Gastrocnemius medialis (tissue), 4 donors: ENCODE measurements at places on chromosomes 1 and 21. TPM values are rescaled to one million over a fixed set of nuclear protein-coding genes. Genes with fewer than 3 reads are reported as not detected.

The AMY1B gene
- not detected for total RNA-seq

The TGFB2 gene
- total RNA-seq, result 0.92 TPM

The BRDT gene
- total RNA-seq, result not detected

The WDR64 gene
- not detected for total RNA-seq

The ACOT11 gene
- 0.90 TPM for total RNA-seq

The RRP1 gene
- total RNA-seq, result 32.0 TPM

The PACC1 gene
- 1.4 TPM for total RNA-seq

The CLCA4 gene
- total RNA-seq, result not detected

The OR14K1 gene
- not detected for total RNA-seq

The NPR1 gene
- total RNA-seq, result 3.2 TPM

The GSTM5 gene
- 0.15 TPM for total RNA-seq

The TNFSF4 gene
- 0.16 TPM for total RNA-seq

The PPIAL4G gene
- total RNA-seq, result not detected

The APOBEC4 gene
- not detected for total RNA-seq

The XKR8 gene
- total RNA-seq, result 5.7 TPM

The PCNX2 gene
- total RNA-seq, result 2.8 TPM

DNA sequence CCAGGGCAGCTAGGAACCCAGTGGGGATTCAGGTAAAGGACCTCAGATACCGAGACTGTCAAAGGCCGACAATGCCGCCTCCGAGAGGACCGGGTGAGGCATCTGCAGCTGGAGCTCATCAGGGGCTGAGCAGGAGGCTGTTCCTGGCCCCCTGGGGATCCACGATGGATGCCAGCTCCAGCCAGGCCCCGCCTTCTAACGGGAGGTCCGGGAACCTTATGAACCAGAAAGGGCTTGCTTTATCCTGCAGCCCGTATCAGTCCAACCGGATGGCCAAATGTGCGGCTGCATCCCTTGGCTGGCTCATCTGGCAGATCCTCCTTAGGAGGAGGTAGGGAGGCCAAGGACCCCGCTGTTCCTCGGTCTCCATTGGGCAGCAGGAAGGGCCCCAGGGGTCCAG, 32.0 kb downstream of the SLC45A1 start:
- H3K36me3 ChIP-seq, result peaks cover 24% of the 10 kb centered on the region
- DNase-seq, result no peak
- peaks cover 43% of the 10 kb centered on the region for H3K4me1 ChIP-seq
- H3K4me3 ChIP-seq, result no peak overlapping the region
- H3K27me3 ChIP-seq, result no peaks in the 10 kb centered on the region

- H3K4me3 ChIP-seq, result no peak overlapping the region
- H3K27me3 ChIP-seq, result peaks cover 8% of the 10 kb centered on the region
- no peaks in the 10 kb centered on the region for H3K36me3 ChIP-seq
- H3K4me1 ChIP-seq, result no peaks in the 10 kb centered on the region
- H3K27ac ChIP-seq, result no peak overlapping the region
Observed at GRCh38 chr1:207423560-207424292, 30.4 kb upstream of the CR2 start.

DNA sequence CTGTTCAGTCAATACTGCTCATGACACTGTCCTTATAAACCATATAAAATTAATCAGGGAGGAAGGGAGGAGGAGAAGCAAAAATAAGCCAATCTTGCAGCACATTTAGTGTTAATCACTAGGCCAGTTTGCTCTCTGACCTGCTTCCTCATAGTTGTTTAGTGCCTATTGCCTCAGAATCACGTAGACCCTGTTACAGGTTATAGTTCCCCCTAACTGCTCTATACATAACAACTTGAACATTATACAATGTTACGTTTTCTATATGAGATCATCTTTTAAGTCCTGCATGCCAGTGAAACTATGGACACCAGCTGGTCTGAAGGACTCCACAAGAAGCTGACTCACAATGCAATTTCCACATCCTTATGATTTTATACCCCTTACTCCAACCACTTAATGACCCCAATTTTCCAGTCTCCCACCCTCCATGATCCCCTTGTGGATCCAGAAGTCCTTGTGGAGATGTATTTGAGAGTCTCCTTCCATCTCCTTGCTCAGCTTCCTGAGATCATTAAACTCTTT, 34.9 kb upstream of the TACSTD2 start:
- no peak overlapping the region for H3K4me3 ChIP-seq
- no peaks in the 10 kb centered on the region for H3K27me3 ChIP-seq
- no peaks in the 10 kb centered on the region for H3K36me3 ChIP-seq
- no peak for DNase-seq
- no peak overlapping the region for H3K27ac ChIP-seq

DNA sequence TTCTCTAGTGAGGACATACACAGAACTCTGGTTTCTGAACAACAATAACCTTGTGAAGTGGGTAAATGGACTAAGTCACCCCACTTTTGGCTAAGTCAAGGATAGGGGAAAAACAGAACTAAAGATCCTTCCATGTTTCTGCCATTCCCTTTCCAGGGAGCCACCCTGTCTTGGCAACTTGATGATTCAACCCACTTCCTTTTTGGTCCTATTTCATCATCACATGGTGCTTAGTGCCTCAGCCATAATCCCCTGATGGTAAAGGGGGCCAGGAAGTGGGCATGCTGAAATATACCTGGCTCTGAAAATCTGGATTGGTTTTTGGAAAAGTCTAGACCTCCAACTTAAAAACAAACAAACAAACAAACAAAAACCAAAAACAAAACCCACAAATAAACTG, 206.4 kb upstream of the FOXD3 start:
- no peak overlapping the region for H3K4me3 ChIP-seq
- no peak for DNase-seq

- H3K27me3 ChIP-seq, result no peaks in the 10 kb centered on the region
- no peaks in the 10 kb centered on the region for H3K36me3 ChIP-seq
- H3K27ac ChIP-seq, result no peak overlapping the region
- H3K4me3 ChIP-seq, result no peak overlapping the region
Observed at GRCh38 chr1:36802018-36802417, 232.3 kb downstream of the GRIK3 start.

DNA sequence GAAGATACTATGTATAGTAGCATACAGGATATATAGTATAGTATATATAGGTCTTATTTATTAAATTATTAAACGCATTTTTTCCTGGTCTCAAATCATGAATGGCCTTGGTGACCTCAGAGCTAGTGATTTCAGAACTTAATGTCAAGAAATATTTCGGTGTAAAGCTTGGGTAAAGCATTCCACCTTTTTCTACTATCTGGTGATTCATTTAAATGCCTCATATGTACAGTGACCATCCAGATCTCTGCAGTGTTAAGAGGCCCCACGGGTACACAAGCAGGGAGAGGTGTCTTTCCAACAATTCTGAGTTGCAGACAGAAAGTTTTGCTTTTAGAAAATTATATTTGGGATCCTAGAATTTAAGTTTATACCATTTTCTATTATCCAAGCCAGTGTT, 626.5 kb downstream of the PTPRC start:
- DNase-seq, result no peak
- no peaks in the 10 kb centered on the region for H3K4me1 ChIP-seq
- H3K36me3 ChIP-seq, result no peaks in the 10 kb centered on the region
- H3K27me3 ChIP-seq, result no peaks in the 10 kb centered on the region
- H3K4me3 ChIP-seq, result no peak overlapping the region

- no peaks in the 10 kb centered on the region for H3K36me3 ChIP-seq
- H3K4me1 ChIP-seq, result peaks cover 8% of the 10 kb centered on the region
- no peak for DNase-seq
- H3K27me3 ChIP-seq, result no peaks in the 10 kb centered on the region
Observed at GRCh38 chr1:27015260-27015659, 2.6 kb upstream of the TENT5B start.

DNA sequence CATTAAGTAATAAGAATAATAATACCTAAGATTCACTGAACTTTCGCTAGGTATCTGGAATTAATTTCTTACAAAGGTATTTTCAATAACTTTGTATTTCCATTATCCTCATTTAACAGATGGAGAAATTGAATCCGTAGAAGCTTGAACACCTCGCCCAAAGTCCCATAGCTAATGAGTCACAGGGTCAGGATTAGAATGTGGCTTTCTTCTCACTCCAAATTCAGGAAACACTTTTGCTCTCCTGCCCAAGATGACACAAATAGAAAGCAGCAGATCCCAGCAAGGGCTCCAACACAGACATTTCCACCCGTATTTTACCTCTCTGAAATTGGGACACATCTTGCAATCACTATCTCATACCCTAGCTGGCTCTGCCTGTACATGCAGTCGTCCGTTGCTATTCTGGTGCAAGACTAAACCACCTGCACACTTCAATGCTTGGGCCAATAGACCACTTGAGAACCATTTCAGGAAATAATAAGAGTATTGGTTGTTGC, 125.9 kb upstream of the GREM2 start:
- H3K27ac ChIP-seq, result no peak overlapping the region
- no peaks in the 10 kb centered on the region for H3K4me1 ChIP-seq
- DNase-seq, result no peak
- no peaks in the 10 kb centered on the region for H3K36me3 ChIP-seq

DNA sequence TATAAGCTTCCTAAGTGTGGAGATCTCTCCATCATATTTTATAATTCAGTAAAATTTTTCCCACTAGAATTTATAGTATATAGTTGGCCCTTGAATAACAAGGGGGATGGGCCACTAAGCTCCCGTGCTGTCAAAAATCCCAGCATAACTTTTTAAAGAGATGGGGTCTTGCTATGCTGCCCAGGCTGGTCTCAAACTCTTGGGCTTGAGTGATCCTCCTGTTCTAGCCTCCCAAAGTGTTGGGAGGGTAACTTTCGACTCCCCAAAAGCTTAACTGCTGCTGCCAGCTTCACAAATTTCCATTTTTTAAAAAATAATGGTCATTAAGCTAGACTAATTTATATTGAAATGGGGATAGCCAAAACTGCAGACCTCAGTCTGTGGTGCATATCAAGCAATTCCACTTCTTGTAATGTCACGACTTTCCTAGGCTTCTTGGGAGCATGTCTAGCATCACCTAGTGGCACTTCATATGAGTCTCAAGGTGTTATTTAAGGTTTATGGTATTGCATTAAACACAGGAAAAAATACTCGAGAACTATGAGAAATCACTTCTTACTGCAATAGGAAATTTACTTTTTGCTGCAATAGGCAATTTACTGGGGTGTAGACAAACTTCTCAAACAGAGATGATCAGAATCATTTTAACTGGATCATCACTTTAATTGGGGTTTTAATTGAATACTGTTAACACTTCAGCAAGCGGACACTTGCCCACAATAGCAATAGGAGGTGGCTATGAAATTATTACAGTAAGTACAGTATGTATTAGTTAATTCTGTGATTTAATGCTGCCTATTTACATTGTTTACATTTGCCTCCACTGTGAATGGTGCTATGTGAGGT, 19.3 kb upstream of the ACTA1 start:
- H3K4me1 ChIP-seq, result no peaks in the 10 kb centered on the region
- H3K27me3 ChIP-seq, result no peaks in the 10 kb centered on the region
- no peak overlapping the region for H3K4me3 ChIP-seq
- no peak overlapping the region for H3K27ac ChIP-seq
- peaks cover 53% of the 10 kb centered on the region for H3K36me3 ChIP-seq
- no peak for DNase-seq

- H3K4me3 ChIP-seq, result peak overlapping the region; percentile 51
- H3K27me3 ChIP-seq, result no peaks in the 10 kb centered on the region
- H3K36me3 ChIP-seq, result no peaks in the 10 kb centered on the region
- H3K27ac ChIP-seq, result peak overlapping the region; percentile 86
- peak; percentile 52 for DNase-seq
Observed at GRCh38 chr21:16419188-16419921, 689.6 kb downstream of the USP25 start.

DNA sequence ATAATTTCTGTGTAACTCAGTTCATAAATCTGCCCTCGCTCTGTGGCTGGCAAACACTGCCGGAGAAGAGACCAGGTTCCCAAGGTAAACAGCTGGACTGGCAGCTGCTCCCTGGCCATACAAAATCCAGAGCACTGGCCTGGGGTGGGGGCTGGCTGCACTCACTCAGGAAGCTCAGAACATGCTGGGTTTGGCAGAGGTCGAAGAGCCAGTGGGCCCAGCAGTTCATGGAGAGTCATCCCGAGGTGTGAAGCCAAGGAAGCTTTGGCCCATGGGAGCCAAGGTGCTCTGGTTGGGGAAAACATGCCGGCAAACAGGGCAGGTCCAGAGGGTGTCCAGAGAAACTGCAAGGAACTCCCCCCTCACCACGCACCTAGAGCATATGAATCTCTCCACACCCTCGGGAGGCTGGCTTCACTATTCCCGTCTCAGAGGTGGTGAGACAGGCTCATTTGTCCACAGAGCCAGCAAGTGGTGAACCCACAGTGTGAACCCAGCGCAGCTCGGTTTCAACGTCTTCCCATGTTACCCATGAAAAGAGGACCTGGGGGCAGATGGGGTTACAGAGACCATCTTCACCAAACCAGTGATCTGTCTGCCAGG, 102.4 kb downstream of the DMRTB1 start:
- H3K4me1 ChIP-seq, result no peaks in the 10 kb centered on the region
- no peak overlapping the region for H3K4me3 ChIP-seq
- no peaks in the 10 kb centered on the region for H3K36me3 ChIP-seq
- no peak overlapping the region for H3K27ac ChIP-seq

- peak overlapping the region; percentile 84 for H3K27ac ChIP-seq
- no peaks in the 10 kb centered on the region for H3K27me3 ChIP-seq
- no peaks in the 10 kb centered on the region for H3K36me3 ChIP-seq
Observed at GRCh38 chr1:214500340-214501055, 50.9 kb downstream of the PTPN14 start.

DNA sequence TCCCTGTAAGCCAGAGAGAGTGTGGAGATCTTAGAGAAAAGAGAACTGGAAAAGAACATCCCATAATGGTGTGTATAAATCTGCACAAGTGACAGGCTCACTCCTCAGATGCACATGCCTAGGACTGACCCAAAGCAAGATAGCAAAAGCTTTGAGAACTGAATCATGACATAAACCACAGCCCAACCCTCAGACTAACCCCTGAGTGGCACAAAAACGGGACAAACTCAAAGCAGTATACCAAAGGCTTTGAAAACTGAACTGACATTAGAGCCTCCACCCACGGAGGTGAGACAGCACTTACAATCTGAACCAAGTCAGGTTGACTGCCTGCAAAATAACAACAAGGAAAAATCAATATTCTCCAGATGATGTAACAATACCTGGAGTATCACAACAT, 70.8 kb downstream of the TIAM1 start:
- no peak overlapping the region for H3K27ac ChIP-seq
- no peaks in the 10 kb centered on the region for H3K4me1 ChIP-seq
- DNase-seq, result no peak
- no peaks in the 10 kb centered on the region for H3K36me3 ChIP-seq
- no peak overlapping the region for H3K4me3 ChIP-seq

DNA sequence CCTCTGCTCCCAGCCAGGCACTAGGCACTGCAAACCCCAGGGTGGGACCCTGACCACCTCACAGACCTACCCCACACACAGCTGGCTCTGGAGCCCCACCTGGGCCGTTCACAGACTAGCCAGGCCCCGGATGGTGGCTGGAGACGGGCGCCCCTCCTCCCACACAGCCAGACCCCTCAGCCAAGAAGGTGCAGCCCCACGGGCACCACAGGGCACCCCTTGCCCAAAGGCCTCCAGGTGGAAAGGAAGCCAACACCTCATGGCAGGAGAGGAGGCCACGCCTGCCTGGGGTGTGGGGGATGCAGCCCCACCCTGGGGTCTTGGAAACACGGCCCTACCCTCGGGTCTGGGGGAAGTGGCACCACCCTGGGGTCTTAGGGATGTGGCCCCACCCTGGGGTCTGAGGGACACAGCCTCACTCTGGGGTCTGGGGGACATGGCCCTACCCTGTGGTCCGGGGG, 44.6 kb downstream of the WNT9A start:
- no peak for DNase-seq
- no peaks in the 10 kb centered on the region for H3K36me3 ChIP-seq
- no peak overlapping the region for H3K27ac ChIP-seq

GRCh38 chr1:183003203-183003602, 20.0 kb upstream of the LAMC1 start:
- peak overlapping the region; percentile 19 for H3K27ac ChIP-seq
- DNase-seq, result no peak
- H3K36me3 ChIP-seq, result no peaks in the 10 kb centered on the region
- H3K4me3 ChIP-seq, result no peak overlapping the region
